Occipital lobe (tissue), 3 donors: ENCODE measurements at places on chromosomes 4 and X. TPM values are rescaled to one million over a fixed set of nuclear protein-coding genes. Genes with fewer than 3 reads are reported as not detected.

BGN gene
- 1.9 TPM for total RNA-seq

TMEM31 gene
- total RNA-seq: not detected

JCHAIN gene
- not detected for total RNA-seq

HPSE gene
- total RNA-seq: 1.6 TPM

SRD5A3 gene
- 10.3 TPM for total RNA-seq

GPR143 gene
- total RNA-seq: 1.2 TPM

SSX4B gene
- not detected for total RNA-seq

ABCG2 gene
- 25.1 TPM for total RNA-seq

HPGDS gene
- total RNA-seq: 1.4 TPM

PLAC1 gene
- not detected for total RNA-seq

MAGED4B gene
- total RNA-seq: 119 TPM

FAM53A gene
- total RNA-seq: 0.78 TPM

IQSEC2 gene
- total RNA-seq: 8.6 TPM

FRAS1 gene
- total RNA-seq: 7.0 TPM

GABRG1 gene
- total RNA-seq: 49.9 TPM

CFP gene
- 0.62 TPM for total RNA-seq

MAMLD1 gene
- 0.94 TPM for total RNA-seq

CCKAR gene
- total RNA-seq: not detected

TEX13C gene
- total RNA-seq: under 0.01 TPM

GRXCR1 gene
- total RNA-seq: not detected

PDZD4 gene
- 148 TPM for total RNA-seq

GLRB gene
- total RNA-seq: 51.5 TPM

SSX1 gene
- total RNA-seq: not detected

RBMX gene
- 340 TPM for total RNA-seq

HSD17B13 gene
- 0.47 TPM for total RNA-seq

ELK1 gene
- total RNA-seq: 14.8 TPM

CABS1 gene
- not detected for total RNA-seq

XPNPEP2 gene
- 0.31 TPM for total RNA-seq

NAP1L2 gene
- total RNA-seq: 33.4 TPM

FHDC1 gene
- total RNA-seq: 3.3 TPM

NLRP2B gene
- 0.16 TPM for total RNA-seq
